ENCODE measurements at places on chromosomes 11 and 22.

GRCh38 chr11:17014321-17014832 is at the start of gene PLEKHA7:
PLEKHA7 (minus strand) TSS chr11:17014414; CDS start chr11:17014401, 13 bp downstream.
- peak; percentile 20 for DNase-seq

DNA sequence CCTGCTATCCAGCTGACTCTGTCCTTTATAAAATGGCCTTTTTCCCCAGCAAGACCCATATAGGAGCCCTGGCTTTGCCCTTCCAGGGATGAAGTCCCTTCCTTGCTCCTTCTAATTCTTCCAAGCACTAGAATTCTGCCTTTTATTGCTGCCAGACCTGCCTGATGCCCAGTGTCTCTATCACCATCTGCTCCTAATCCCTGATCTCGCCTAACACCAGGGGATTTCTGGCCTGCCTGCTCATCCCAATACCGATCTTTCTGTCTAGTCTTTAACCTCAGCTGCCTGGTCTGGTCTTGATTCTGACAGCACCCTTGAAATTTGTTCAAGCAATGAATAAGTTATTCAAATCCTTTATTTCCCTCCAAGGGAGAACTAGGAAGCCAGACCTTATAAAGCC is 150.2 kb downstream of the SPON1 start:
- DNase-seq = no peak

- no peak for DNase-seq
Observed at GRCh38 chr11:90134478-90135003, at the start of gene NAALAD2. NAALAD2 (plus strand) TSS chr11:90134663; CDS start chr11:90134759, 96 bp downstream.

GRCh38 chr11:83725269-83725560 is 439.0 kb upstream of the CCDC90B start:
- no peak for DNase-seq

DNA sequence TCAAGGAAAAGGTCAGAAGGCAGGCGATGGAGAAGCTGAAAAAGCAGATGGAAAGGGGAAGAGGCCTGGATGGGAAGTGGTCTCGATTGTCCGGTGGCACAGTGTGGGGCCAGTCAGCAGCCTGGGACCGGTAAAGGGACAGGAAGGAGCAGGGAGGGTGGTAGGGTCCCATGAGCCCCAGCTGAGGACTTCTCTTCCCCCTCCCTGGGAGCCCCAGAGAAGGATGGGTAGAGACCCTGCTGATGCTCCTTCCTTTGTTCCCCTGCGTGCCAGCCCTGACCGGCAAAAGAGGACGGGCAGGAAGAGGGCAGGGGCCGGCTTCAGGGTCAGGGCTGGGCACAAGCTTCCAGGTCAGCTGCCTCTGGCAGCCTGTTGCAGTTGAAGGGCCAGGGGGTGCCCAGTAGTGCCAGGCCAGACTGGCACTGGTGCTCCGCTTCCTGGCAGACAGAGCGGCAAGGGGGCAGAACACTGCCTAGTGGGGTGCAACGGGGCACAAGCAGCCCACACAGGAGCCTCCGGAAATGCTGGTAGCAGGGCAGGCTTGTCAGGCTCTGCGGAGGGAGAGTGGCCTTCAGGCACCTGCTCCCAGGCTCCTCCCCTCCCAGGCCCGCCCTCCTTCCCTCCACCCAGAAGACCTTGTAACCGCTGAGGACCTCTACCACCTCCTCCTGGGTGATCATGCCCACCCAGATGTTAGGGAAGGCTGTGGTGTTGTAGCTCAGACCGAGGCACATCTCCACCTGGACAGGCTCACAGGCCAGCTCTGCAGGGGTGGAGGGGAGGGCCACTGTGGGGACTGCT is 739 bp upstream of the C1QTNF5 start:
- no peak for DNase-seq

GRCh38 chr22:31497148-31497938 is 1.0 kb downstream of the SFI1 start:
- DNase-seq = no peak

DNA sequence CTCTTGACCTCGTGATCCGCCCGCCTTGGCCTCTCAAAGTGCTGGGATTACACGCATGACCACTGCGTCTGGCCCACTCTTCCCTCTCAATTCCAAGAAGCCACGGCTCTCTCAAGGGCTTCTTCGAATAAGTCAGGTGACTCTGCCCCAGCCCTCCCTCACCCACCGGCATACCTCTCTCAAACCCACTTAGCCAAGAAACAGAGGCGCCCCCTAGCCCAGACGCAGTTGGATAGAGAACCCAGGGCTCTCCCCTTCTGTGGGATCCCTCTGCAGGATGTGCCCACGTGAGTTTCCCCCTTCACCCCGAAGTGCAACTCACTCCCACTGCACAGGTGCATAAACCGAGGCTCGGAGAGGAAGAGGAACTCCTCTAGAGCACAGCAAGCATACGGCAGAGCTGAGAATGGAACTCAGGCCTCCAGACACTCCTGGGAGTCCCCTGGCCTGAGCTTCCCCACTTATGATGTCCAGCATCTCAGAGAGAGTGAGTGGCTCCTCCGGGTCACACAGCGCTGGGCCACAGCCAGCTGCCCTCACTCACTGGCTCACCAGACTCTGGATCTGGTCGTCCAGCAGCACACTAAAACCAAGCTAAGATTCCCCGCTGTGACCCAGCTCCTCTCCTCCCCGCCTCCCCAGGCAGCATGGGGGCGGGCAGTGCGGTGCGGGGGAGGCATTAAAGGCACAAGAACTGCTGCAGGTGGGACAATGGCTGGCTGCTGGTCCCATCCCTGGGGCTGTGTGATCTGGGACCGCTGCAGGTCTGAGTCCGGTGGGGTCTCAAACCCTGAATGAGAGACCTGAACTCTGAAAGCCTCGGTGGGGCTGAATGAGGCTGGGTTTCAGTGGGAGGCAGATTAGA is 16.8 kb upstream of the RGL4 start:
- no peak for DNase-seq

DNA sequence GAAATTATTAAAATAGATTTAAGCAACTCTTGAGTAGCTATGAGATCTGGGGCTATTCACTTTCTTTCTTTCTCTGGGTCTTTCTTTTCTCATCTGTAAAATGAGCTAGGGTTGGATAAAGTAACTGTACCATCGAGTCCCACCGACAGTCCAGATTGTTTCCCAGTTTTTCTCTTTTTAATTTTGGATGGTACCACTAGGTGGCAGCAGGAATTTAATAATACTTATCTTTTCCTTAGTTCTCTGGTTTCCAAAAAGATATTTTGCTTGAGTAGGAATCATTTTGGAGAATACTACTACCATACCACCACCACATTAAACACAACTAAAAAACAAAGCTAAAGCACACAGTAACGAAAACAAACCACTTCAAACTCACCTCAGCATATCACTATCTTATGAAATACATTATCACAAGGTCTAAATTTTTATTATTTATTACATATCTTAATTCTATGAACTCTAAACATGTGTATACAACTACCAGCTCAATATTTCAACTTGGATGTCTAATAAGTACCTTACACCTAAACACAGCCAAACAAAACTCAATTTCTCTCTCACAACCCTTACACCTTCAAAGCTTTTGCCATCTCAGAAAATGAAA is 584.0 kb downstream of the KCNA4 start:
- DNase-seq = no peak

DNA sequence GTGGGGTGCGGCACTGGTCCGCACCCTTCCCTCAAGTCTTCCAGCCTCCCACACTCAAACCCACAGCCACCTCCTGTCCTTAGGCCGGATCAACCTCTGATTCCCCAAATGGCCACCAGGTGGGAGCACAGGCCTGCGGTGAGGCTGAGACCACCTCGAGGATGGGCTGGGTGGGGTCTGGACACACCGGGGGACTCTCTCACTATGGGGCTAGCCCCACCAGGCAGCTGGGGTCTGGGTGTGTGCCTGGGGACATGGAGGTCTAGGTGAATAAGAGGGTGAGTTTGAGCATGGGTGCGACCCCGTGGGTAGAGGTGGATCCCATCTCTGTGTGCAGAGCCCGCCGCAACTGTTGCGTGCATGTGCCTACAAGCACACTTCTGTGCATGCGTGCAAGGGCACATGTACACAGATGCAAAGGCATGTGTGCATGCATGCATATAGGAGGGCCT is 32.6 kb downstream of the MYO18B start:
- peak; percentile 12 for DNase-seq

- DNase-seq = no peak
Observed at GRCh38 chr11:129785383-129786111, 30.1 kb upstream of the TMEM45B start.

- DNase-seq = no peak
Observed at GRCh38 chr22:20566420-20567260, 59.2 kb downstream of the MED15 start.

- DNase-seq = no peak
Observed at GRCh38 chr11:122398167-122398566, 257.4 kb upstream of the UBASH3B start.

GRCh38 chr11:111550258-111550657 is 9.7 kb downstream of the LAYN start:
- DNase-seq = no peak

DNA sequence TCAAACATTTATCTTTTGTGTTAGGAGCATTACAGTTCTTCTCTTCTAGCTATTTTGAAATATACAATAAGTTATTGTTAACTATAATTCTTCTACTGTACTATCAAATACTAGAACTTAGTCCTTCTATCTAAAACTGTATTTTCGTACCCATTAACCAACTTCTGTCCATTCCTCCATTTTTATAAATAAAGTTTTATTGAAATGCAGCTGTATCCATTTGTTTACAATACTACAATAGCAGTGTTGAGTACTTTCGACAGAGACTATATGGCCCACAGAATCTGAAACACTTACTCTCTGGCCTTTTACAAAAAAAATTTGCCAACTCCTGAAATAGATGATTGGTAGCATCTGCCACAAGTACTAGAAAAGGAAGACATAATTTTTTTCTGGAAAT is 4.7 kb upstream of the SLC35C1 start:
- no peak for DNase-seq

GRCh38 chr11:112179601-112180000 is 4.3 kb downstream of the BCO2 start:
- DNase-seq = no peak

All from NCI-H1930 (cell line).